ENCODE measurements at places on chromosomes 12 and 14.
A peak's percentile ranks its signal among the peaks of the same experiment; 100 is the strongest.

DNA sequence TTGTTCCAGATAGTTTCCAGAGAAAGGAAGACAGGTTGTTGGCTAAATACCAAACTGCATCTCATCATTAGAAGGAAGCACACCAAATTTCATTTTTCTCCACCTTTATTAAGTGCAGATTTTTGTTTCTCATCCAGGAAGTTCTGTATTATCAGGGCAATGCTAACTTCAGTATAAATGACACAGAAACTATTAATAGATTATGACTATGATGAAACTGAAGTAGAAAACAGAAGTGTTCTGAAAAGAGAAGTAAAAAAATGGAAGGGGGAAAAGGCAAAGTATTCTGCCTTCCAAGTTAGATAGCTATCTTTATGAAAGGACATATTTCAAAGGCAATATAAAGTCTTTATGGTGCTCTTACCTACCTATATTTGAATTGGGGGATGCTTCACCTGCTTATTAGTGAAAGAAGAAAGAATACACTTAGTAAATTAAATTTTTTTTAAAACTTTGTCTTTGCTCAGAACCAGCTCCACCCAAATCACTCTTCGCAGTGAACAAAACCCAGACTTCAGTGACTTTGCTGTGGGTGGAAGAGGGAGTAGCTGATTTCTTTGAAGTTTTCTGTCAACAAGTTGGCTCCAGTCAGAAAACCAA, 223.9 kb downstream of the PTPRO start:
- DNase-seq: no peak

DNA sequence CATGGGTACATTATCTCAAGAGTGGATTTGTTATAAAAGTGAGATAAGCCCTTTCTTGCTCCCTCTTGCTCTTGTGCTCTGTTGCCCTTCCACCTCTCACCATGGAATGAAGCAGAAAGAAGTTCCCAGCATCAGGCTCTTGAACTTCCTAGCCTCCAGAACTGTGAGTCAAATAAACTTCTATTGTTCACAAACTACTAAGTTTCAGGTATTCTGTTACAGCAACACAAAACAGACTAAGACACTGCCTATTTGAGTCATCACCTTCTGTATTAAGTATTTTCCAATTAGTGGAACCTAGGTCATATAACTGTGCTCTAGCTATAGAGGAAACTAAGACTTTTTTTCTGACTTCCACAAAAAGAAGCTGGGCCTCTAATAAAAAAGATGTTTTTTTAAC, 201.2 kb upstream of the FOXG1 start:
- DNase-seq: no peak

- peak; percentile 47 for DNase-seq
These were observed 18.1 kb downstream of the VSX2 start for GRCh38 chr14:74257078-74257940.

GRCh38 chr12:104834607-104835006, 123.5 kb downstream of the SLC41A2 start:
- no peak for DNase-seq

- no peak for DNase-seq
These were observed 77.6 kb upstream of the PRKD1 start for GRCh38 chr14:30005114-30005808.

- DNase-seq: no peak
These were observed 4.8 kb downstream of the NEUROD4 start for GRCh38 chr12:55024575-55024974.

- DNase-seq: no peak
These were observed 3.1 kb upstream of the TPH2 start for GRCh38 chr12:71935594-71935993.

- DNase-seq: no peak
These were observed 134.2 kb downstream of the RPS29 start for GRCh38 chr14:49451938-49452337.

- no peak for DNase-seq
These were observed 468.0 kb downstream of the BCAT1 start for GRCh38 chr12:24480766-24481449.

- DNase-seq: no peak
These were observed 19.9 kb upstream of the ADAMTS20 start for GRCh38 chr12:43571885-43572284.

DNA sequence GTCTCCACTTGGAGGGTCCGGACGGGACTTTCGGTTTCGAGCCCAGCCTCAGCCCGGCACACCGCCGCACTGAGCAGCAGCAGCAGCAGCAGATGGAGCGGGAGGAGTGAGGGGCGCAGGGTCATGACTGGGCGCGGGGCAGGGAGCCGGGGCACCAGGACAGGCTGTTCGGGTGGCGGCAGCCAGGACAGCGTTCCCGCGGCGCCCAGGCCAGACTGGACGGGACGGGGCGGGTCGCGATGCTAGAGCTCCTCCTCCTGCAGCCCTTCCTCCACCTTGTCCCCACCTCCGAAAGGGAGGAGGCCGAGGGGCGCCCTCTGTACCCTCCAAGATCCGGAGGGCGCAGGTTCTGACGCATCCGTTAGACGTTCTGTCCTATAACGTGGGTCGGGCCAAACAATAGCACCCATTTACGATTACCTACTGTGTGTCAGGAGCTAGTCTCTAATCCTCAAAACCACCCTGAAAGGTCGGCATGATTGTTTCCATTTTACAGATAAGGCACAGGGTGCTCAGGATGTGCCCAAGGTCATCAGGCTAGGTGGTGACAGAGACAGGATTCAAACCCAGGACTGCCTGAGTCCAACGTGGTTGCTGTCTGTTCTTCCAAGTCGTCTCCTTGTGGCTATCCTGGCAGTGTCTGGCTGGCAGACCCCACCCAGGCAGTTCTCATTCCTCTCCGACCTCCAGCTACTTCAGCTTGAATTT, at the start of gene FKBP11:
TSS of gene FKBP11 (minus strand) at position 189 of the 708 bp plus-strand sequence. CDS start at position 125, 64 bp downstream.
- DNase-seq: peak; percentile 72

DNA sequence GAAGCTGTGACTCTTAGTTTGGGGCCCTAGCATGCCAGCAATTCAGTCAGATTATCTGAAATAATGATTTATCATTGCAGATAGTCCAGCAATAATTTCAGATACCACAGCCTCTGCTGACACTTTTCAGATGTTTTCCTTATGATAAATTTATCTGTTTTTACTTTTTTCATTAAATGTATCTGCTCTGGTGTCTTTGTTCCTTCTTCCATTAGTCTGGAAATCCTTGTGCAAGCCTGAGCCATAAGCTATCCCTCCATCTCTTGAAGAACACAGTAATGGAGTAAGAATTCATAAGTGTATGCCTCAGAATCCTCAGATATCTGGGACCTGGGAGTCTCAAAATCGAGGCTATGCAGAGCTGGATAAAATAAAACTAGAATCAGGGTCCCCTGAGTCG, 146.4 kb upstream of the KRR1 start:
- no peak for DNase-seq

DNA sequence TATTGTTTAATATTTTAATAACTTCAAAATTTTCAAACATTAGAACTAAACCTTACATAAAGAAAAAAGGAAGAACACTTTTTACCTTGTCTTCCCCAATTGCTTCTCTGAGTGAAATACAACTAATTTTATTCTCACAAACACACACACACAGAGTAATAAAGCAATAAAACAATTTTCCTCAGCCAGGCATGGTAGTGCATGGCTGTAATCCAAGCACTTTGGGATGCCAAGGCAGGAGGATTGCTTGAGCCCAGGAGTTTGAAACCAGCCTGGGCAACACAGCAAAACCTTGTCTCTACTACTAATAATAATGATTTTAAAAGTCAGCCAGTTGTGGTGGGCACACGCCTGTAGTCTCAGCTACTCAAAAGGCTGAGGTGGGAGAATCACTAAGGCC, 13.1 kb downstream of the PPP1R12A start:
- DNase-seq: no peak

DNA sequence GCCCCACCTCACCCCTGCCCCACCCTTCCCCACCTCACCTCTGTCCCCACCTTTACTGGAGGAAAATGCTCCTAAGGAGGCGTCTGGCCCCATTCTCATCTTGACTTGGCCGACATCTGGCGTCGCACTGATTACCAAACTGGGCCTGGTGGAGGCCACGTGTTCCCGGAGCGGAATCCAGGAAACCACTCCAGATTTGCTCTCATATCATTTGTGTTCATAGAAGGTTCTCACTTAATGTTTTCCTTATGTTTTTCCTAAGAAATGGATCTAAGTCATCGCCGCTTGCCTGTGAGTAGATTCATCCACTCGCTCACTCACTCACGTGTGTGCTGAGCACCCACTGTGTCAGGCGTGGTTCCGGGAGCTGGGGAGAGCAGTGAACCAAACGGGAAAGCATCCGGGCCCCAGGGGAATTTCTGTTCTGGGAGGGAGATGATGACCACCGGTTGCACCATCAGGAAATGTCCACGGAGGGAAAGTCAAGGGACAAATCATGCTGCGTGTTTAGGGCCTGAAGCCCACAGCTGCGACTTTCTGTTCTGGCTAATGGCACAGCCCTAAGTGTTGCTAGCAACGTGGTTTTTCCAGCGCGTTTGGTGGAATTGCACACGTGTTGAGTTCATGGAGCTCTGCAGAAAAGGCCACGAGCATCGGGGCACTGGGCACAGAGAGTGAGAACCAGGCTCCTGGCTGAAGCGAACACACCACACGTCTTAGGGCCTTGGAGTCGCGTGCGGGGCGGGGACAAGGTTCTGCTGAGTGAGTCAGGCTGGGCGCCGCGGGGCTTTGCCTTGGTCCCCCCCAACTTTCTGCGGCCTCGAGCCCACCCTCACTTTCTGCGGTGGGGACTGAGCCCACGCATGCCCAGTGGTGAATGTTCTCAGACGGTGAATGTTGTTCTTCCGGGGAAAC, 57.7 kb downstream of the ADGRD1 start:
- no peak for DNase-seq

DNA sequence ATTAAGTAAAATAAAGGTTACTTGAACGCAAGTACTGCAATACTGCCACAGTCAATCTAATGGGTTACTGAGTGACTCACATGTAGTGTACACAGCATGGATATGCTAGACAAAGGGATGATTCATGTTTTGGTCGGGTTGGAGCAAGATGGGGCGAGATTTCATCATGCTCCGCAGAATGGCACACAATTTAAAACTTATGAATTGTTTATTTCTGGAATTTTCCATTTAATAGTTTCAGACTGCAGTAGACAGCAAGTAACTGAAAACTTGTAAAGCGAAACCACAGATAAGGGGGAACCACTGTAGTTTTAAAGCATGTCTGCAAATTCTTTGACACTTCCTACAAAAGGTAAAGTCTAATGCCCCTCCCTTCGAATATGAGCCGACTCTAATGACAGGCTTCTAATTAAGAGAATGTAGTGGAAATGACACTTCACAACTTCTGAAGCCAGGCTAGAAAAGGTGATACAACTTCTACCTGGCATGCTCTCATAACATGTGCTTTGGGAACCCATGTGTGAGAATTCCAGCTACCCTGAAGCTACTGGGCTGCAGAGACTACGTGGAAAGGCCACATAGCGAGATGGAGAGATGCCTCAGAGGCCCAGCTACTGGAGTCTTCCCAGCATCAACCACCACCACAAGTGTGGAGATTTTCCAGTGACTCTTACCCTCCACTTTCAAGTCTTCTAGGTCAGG, 13.9 kb upstream of the TCP11L2 start:
- peak; percentile 23 for DNase-seq

- no peak for DNase-seq
These were observed 166.0 kb downstream of the SLC38A4 start for GRCh38 chr12:46659824-46660223.

DNA sequence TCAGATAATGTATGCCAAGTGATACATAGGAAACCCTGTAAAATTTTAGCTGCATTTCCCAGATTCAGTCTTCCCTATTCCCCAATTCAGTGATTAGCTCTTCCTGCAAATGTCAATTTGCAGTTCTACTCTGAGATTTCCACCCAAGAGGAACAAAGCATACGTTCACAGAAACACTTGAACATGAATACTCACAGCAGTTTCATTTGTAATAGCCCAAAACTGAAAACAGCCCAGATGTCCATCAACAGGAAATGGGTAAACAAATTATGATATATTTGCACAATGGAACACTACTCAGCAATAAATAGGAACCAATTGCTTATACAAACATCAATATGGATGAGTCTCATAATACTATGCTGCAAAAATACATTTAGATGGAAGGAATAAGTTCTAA, 194.2 kb downstream of the GXYLT1 start:
- DNase-seq: no peak

DNA sequence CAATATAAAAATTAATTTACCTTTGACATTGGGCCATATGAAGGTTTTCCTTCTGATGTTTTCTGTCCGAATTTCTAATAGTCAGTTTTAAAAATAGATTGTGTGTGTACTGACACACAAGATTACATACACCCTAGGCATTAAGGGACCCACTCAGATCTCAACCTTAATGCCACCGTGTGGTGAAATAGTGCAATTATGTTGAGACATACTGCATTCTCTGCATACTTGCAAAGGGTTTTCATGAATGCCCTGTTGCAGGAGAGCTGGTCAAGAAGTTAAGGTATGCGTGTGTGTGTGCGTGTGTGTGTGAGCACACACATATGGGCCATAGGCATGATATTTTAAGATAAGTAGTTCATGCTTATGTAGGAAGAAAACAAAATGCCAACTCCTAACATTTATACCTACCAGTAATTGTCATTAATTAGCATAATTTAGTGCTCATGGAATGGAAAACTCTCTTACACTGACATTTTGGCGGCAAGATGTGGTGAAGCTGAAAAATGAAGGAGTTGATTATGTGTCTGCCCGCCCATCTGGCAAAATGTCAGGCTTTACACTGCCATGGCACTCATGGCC, 58.8 kb downstream of the PIK3C2G start:
- no peak for DNase-seq

GRCh38 chr14:29738950-29739349, 188.7 kb downstream of the PRKD1 start:
- no peak for DNase-seq

DNA sequence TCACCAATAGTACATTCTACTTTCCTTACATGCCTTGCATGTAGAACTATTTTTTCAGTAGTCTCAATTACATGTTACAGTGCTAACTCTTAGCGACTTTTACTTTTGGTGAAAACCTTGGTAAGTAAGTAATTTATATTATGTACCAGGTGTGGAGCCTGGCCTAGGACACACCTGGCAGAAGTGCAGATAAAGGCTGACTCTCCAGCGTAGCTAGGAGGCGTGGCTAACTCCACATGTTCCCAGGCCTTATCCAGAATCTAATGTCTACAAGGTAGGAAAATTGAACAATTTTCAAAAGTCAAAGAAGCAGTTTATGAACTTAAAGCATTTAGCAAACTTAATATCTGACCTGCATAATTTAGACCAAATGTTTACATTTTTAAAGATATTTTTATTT, 157.4 kb downstream of the DHRS2 start:
- DNase-seq: no peak

DNA sequence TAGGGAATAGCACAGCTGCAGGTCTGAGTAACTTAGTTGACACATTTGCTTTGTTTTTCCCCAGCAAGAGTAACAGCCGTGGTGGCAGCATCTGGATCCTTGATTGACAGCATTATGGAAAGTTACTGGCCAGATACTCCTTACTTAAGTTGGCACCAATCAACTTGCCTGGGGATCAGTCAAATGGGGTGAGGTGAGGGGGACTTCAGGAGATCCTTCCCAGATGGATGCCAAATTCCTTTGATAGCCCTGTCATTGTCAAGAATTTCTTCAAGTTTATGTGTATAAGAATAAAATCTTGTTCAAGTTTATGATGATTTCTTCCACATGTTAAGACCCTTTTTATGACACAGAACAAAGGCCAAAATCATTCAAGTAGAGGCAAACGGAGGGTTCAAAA, 618.4 kb downstream of the SLC6A15 start:
- no peak for DNase-seq

GRCh38 chr12:34603382-34604035, 581.2 kb downstream of the ALG10 start:
- DNase-seq: no peak

All from activated T-helper 9 cell treated with anti-CD3 and anti-CD28 coated beads, Interleukin-2, amount 50 U/mL, for 16 hours (primary cell).